AG04449 (cell line): ENCODE measurements at places on chromosomes 16 and 17.

GRCh38 chr16:11128211-11129141, 127.5 kb downstream of the SOCS1 start:
- no peak for DNase-seq

DNA sequence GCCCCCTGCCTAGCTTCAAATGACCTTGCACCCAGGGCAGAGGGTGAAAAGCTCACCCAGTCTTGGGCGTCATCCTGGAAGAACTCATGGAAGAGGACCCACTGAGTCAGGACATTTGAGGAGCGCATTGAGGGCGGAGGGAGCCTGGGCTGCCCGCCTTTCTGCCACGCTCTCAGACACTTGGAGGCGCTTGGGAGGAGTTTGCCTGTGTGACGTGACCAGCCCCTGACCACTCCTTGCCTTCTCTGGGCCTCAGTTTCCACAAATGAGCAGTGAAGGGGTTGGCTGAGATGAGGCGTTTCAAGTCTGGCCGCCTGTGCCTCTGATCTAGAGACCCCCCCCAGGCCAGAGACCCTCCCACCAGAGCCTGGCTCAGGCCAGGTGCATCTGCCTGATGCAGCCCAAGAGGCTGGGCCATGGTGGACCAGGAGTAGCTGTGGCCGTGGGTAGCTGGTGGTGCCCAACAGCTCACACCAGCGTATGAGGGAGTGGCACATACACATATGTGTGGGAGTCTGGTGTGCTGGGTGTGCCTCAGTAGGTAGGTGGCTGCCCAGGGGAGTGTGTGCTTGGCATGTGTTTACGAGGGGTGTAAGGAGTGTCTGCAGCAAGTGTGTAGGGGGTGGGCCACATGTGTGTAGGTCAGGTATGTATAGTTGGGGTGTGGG, 80.2 kb upstream of the TOB1 start:
- DNase-seq = no peak

GRCh38 chr16:49344401-49344800, 29.2 kb upstream of the C16orf78 start:
- no peak for DNase-seq

- no peak for DNase-seq
Observed at GRCh38 chr16:11309895-11310633, 28.9 kb upstream of the PRM1 start.

GRCh38 chr17:59643159-59644140, 23.8 kb downstream of the CLTC start:
- DNase-seq = no peak

GRCh38 chr17:72976971-72977770, 115.3 kb downstream of the SLC39A11 start:
- DNase-seq = peak; percentile 72

GRCh38 chr17:56912105-56912999, 1.5 kb downstream of the TRIM25 start:
- DNase-seq = no peak

GRCh38 chr16:73315645-73316044, 267.7 kb upstream of the ZFHX3 start:
- DNase-seq = no peak

- no peak for DNase-seq
Observed at GRCh38 chr16:82195917-82196494, 26.0 kb upstream of the MPHOSPH6 start.

GRCh38 chr16:11036040-11036439, 91.7 kb downstream of the CLEC16A start:
- DNase-seq = no peak

- DNase-seq = no peak
Observed at GRCh38 chr17:34182036-34182803, 72.9 kb upstream of the CCL2 start.

GRCh38 chr17:6654841-6655731, 3.5 kb downstream of the C17orf100 start:
- DNase-seq = no peak

DNA sequence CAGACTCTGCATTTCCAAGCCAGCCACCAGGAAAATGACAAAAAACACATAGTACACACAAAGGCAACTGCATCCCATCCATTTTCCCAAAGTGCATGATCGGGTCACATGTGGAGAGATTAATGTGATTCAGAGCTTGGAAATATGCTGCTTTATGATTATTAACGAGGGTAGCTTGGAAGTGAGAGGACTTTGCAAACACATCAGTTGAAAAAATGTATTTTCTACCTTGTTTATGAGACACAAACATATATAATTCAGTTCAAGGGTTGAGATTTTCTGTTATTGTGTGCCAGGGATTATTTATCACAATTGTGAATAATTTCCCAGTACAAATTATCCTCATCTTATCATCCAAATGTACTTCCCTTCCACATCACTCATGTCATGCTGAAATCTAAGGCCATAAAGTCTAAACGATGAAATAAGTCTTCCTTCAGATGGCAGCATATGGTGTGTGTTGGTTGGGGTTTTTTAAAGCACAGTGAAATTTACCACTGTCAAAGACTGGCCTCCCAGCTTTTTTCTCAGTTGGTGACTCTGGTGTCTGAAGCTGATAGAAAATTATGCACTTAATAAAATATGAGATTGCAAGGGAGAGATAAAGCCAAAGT, 104.7 kb upstream of the ADAMTS18 start:
- no peak for DNase-seq

DNA sequence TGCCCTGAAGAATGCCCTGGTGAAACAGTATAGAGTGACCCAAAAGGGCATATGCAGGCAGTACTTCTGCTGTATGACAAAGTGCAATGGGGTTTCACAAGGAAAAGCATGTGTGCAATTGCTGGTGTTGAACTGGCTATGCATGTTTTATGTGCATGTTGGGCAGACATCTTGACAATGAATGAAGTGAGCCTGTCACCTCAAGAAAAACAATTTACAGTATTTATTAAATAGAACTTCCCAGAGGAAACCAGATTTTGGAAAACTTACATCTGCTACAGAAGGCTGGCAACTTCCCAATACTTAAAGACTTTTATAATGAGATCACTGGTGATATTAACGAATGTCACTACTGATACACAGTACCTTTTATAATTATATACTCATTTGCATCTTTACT, 30.6 kb downstream of the C17orf67 start:
- no peak for DNase-seq

DNA sequence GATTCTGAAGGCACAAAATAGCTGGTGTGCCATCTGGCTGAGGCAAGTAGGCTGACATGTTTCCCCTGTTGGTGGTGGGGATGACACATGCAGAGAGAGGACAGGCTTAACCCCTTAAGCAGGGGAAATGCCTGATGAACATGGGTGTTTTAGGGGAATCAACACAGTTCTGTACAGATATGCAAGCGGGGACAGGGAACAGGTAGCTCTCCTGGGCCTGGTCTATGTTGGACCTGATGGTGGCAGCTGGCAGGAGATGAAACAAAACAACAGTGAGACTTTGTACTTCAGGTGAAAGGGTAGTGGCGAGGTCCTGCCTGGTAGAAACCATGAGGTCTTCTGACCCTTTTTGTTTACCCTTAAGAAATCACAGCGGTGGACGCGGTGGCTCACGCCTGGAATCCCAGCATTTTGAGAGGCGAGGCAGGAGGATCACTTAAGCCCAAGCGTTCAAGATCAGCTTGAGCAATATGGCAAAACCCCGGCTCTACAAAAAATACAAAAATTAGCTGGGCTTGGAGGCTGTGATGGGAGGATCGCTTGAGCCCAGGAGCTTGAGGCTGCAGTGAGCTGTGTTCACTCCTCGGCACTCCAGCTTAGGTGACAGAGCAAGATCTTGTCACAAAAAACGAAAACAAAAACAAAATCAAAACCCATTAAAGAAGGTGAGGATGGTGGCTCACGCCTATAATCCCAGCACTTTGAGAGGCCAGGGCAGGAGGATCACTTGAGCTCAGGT, 10.5 kb downstream of the OR1F1 start:
- no peak for DNase-seq

DNA sequence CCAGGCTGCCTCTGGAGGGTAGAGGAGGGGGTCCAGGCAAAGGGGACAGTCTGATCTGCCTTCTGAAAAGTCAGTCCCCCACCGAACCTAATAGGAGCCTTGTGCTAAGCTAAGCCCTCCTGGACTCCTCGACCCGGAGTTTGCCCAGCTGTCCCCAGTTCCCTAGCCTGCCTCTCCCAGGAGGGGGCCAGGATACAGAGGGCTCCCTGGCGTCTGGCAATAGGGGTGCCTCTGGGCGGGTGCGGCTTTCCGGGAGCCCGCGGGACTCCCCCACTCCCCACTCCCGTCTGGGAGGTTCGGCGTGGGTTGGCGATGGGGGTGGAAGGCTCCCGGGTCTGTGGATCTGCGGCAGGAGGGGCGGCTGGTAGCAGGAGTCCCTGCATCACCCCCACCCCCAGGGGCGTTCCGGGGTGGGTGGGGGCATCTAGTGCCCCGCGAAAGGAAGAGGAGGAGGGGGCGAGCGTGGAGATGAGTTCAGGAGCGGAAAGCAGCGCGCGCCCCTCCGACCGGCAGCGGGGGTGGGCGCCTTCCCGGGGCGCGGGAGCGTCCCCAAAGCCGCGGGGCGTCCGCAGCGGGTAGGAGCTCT, 1.2 kb downstream of the GSG1L start:
- no peak for DNase-seq

- DNase-seq = no peak
Observed at GRCh38 chr17:17795946-17796786, 40.6 kb downstream of the SREBF1 start.

DNA sequence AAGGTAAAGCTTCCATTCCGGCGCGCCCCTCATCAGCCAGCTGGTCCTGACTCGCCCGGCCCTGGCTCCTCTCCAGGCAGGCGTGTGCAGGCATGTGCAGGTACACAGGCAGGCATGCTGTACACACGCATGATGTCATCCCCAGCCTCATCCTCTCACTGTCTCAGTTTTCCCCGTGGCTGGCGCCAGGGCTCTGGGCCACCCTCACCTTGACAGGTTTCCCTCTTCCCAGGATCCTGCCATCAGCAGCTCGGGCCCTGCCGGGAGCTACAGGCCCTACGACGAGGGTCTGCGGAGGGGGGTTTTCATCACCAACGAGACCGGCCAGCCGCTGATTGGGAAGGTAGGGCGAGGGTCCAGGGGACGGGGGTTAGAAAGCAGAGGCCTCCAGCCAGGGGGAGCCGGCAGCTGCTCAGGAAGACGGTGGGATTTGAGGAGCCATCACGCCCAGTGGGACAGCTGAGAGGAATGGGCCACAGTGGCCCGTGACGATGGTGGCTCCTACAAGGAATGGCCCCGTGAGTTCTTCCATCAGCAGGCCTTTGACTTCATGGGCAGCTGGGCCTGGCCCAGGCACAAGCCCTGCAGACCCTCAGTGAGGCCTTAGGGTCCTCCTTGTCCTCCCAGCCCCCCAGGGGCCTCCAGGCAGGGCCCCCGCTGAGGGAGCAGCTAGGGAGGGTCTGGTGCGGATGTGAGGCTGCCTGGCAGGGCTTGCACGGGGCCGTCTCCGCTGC, 8.5 kb downstream of the GAA start:
- DNase-seq = no peak

GRCh38 chr16:22188595-22189442, 17.3 kb upstream of the EEF2K start:
- peak; percentile 83 for DNase-seq

- no peak for DNase-seq
Observed at GRCh38 chr16:3951861-3952736, 71.6 kb upstream of the CREBBP start.

GRCh38 chr16:68299571-68300453, 10.9 kb downstream of the SLC7A6OS start:
- no peak for DNase-seq

DNA sequence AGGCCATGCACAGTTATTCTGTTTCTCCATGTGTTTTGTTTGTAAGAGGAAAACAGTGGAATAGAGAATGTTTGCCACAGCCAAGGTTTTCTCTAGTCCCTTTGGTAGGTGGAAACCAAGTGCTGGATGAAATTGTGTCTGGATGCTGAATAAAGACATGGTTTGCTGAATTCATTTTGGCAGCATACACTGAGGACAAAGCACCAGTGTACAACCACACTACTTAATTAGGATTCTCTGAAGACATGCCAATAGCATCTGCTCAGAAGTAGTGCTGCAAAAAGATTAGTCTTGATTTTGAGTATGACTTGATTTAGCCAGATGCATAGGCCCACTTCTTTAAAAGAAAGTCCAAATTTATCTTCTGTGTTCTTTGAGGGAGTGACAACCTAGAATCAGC, 230.5 kb upstream of the CACNG5 start:
- no peak for DNase-seq

GRCh38 chr17:41549596-41550039, 21.5 kb upstream of the KRT19 start:
- no peak for DNase-seq

DNA sequence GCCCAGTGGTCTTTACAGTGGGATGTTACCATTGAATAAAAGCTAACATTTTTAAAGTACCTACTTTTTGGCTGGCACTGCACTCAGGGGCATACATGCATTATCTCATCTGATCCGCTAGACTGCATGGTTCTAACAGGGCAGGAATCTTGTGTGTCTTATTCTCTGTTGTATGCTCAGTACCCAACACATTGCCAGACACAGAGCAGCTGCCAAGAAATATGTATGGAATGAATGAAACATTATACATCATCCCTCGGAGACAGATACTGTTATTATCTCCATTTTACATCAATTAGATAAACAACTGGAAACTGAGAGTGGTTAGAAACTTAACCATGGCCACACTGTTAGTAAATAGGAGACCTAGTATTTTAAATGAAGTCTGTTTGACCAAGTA, 74.1 kb upstream of the CDH11 start:
- no peak for DNase-seq

- DNase-seq = no peak
Observed at GRCh38 chr16:81574168-81574567, 129.6 kb downstream of the CMIP start.

- no peak for DNase-seq
Observed at GRCh38 chr17:13931111-13931526, 138.2 kb upstream of the COX10 start.

DNA sequence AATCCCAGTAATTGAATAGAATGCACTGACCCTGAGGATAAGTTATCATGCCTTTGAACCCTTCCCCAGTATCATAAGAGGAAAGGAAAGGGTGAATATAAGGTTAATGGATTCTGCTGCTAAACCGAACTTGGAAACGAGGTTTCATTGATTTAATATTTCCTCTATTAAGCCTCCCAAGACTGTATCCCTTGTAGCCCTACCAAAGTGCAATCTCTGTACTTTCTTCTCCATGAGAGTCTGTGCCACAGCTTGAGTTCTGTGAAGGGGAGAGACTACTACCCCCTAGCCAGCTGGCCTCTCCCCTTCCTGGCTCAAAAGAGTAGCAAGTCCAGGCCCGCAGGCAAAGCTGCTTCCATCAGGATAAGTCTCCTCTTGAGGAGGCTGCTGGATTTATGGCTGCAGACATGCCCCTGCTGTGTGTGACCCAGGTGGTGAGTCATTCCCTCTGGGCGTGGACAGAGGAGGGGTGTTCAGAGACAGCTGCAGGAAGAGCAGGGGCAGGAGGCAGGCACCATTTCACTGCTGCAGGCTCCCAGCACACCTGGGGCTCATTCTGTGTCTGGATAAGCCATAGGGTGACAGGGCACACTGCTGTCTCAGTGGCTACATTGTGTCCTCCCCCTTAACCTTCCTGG, 58.4 kb downstream of the TOM1L2 start:
- DNase-seq = peak; percentile 59

GRCh38 chr17:14744761-14745473, 444.0 kb downstream of the HS3ST3B1 start:
- DNase-seq = no peak

GRCh38 chr17:58632324-58633314, 59.2 kb downstream of the TEX14 start:
- DNase-seq = no peak

GRCh38 chr16:60328152-60328551, 1594.0 kb upstream of the GOT2 start:
- no peak for DNase-seq

GRCh38 chr17:2211661-2212399, 91.8 kb downstream of the SMG6 start:
- no peak for DNase-seq
